ENCODE measurements at places on chromosomes 16 and 17. TPM values are rescaled to one million over a fixed set of nuclear protein-coding genes. Genes with fewer than 3 reads are reported as not detected.

HOXB13 gene
- 0.20 TPM for total RNA-seq

DNA sequence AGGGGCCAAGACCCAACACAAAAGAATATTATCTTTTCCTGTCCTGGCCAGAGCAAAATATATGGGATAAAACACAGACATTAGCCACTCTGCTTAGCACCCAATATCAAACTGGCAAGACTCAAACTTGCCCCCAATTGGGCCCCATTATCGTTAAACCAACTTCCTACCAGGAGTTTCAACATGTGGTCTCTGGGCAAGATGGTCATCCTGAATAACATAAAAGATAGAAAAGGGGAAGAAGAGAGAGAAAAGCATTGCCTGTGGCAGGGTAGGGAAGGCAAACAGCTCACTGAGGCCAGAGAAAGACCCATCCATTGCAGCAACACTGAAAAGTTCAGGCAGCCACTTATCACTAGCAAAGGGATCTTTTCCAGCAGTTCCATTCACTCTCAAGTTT lies 502.1 kb downstream of the KIF2B start:
- no peak overlapping the region for H3K27ac ChIP-seq
- peaks cover 3% of the 10 kb centered on the region for H3K27me3 ChIP-seq
- H3K4me1 ChIP-seq = no peaks in the 10 kb centered on the region

ANKFN1 gene
- 0.96 TPM for total RNA-seq

- DNase-seq = no peak
- H3K27me3 ChIP-seq = no peaks in the 10 kb centered on the region
- no peak overlapping the region for H3K4me3 ChIP-seq
- H3K4me1 ChIP-seq = no peaks in the 10 kb centered on the region
- no peaks in the 10 kb centered on the region for H3K36me3 ChIP-seq
Observed at GRCh38 chr17:527247-527646, 174.6 kb upstream of the RPH3AL start.

DNA sequence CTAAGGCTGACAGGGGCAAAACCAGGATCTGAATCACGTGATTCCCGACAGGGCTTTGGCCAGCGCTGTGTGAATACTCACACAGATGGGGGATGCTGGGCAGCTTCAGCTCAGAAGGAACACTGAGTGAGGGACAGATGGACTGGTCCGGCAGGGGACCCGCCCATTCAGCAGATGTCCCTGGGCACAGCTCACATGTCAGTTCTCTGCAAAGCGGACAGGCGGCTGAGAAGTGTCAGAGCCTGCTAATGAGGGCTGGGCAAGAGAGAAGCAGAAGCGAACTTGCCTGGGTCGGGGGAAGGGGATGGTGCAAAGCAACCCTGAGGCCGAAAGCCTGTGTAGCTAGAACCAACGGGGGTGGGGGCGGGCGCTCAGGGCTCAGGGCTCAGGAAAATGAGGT lies 11.9 kb upstream of the GLIS2 start:
- no peaks in the 10 kb centered on the region for H3K36me3 ChIP-seq
- peak overlapping the region; percentile 75 for H3K4me3 ChIP-seq
- H3K27me3 ChIP-seq = peaks cover 20% of the 10 kb centered on the region
- DNase-seq = peak; percentile 92

PRSS27 gene
- 10.8 TPM for total RNA-seq

CDH11 gene
- total RNA-seq = 2.6 TPM

- H3K27ac ChIP-seq = no peak overlapping the region
- H3K4me3 ChIP-seq = no peak overlapping the region
- H3K36me3 ChIP-seq = peaks cover 5% of the 10 kb centered on the region
- DNase-seq = no peak
Observed at GRCh38 chr17:6660101-6660500, 8.5 kb downstream of the C17orf100 start.

YBX2 gene
- 1.3 TPM for total RNA-seq

PPP1R27 gene
- total RNA-seq = 0.81 TPM

DNA sequence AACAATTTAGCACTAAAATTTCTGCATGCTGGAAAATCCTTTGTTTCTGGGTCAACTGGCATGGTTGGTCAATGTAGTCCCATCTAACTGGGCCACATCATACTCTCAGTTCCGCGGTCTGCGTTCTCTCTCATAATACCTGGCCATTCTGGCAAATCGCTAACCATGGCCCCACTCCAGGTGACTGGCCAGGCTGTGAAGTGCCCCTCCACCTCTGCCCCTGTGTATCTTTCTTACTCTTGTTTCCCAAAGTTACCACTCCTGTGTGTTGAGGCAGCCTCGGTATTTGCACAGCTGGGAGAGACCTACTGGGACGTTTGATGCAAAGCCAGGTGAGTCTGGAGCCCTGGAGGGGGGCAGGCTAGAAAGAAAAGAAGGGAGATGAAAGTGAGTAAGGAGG lies 2.0 kb upstream of the TMEM238L start:
- H3K27ac ChIP-seq = no peak overlapping the region
- no peaks in the 10 kb centered on the region for H3K36me3 ChIP-seq
- H3K4me3 ChIP-seq = no peak overlapping the region
- no peaks in the 10 kb centered on the region for H3K4me1 ChIP-seq
- DNase-seq = no peak

SHISA9 gene
- 96.6 TPM for total RNA-seq

GRCh38 chr17:29458066-29458465 lies 67.9 kb downstream of the TAOK1 start:
- H3K27me3 ChIP-seq = no peaks in the 10 kb centered on the region
- peaks cover 4% of the 10 kb centered on the region for H3K36me3 ChIP-seq
- H3K4me3 ChIP-seq = no peak overlapping the region
- peaks cover 10% of the 10 kb centered on the region for H3K4me1 ChIP-seq
- DNase-seq = no peak

CACNG5 gene
- 45.1 TPM for total RNA-seq

GRCh38 chr17:16269658-16270057 lies 52.6 kb downstream of the PIGL start:
- no peaks in the 10 kb centered on the region for H3K27me3 ChIP-seq
- H3K4me3 ChIP-seq = no peak overlapping the region
- peaks cover 9% of the 10 kb centered on the region for H3K36me3 ChIP-seq
- H3K27ac ChIP-seq = no peak overlapping the region
- H3K4me1 ChIP-seq = no peaks in the 10 kb centered on the region

BIRC5 gene
- total RNA-seq = 14.5 TPM

DNA sequence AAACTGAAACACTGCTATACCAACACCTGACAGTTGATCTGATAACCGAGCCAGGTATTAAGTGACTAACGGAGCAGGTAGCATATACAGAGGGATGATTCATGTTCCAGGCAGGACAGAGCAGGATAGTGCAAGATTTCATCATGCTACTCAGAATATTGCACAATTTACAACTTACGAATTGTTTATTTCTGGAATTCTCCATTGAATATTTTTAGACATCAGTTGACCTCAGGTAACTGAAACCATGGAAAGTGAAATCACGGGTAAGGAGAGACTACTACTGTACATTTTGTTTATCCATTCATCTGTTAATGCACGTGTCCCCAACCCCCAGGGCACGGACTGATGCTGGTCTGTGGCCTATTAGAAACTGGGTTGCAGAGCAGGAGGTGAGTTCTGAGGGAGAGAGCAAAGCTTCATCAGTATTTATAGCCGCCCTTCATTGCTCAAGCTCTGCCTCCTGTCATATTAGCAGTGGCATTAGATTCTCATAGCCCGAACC lies 14.5 kb upstream of the PPM1E start:
- no peaks in the 10 kb centered on the region for H3K27me3 ChIP-seq
- H3K36me3 ChIP-seq = peaks cover 4% of the 10 kb centered on the region
- H3K27ac ChIP-seq = no peak overlapping the region
- no peak overlapping the region for H3K4me3 ChIP-seq
- DNase-seq = no peak

- H3K36me3 ChIP-seq = peaks cover under 1% of the 10 kb centered on the region
- H3K27me3 ChIP-seq = peaks cover 15% of the 10 kb centered on the region
- DNase-seq = no peak
- peaks cover 13% of the 10 kb centered on the region for H3K4me1 ChIP-seq
Observed at GRCh38 chr17:37490638-37491614, 1.2 kb downstream of the DUSP14 start.

DNA sequence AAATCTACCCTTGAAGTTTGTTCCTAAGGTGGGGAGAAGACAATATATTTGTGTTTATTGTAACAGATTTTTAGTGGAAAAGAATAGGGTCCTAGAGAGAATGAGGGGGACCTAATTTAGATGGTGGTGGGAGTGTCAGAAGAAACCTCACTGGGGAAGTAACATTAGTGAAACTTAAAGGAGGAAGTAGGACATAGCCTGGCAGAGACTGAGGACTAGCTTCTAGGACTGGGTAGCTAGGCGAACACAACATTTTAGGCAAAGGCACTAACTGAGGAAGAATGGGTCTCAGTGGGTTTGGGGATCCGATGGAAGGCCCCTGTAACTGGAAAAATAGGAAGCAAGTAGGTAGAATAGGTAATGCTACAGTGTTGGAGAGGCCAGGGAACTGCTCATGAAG lies 4.2 kb upstream of the ARL2BP start:
- no peak overlapping the region for H3K27ac ChIP-seq
- H3K36me3 ChIP-seq = peaks cover 5% of the 10 kb centered on the region
- H3K4me1 ChIP-seq = peaks cover 1% of the 10 kb centered on the region
- no peak overlapping the region for H3K4me3 ChIP-seq
- no peak for DNase-seq

GRCh38 chr16:72721981-72722380 lies 325.9 kb downstream of the ZFHX3 start:
- peaks cover 18% of the 10 kb centered on the region for H3K4me1 ChIP-seq
- no peak overlapping the region for H3K4me3 ChIP-seq
- H3K27me3 ChIP-seq = no peaks in the 10 kb centered on the region
- no peak for DNase-seq
- peak overlapping the region; percentile 81 for H3K27ac ChIP-seq

LRRC75A gene
- total RNA-seq = 7.3 TPM

DNA sequence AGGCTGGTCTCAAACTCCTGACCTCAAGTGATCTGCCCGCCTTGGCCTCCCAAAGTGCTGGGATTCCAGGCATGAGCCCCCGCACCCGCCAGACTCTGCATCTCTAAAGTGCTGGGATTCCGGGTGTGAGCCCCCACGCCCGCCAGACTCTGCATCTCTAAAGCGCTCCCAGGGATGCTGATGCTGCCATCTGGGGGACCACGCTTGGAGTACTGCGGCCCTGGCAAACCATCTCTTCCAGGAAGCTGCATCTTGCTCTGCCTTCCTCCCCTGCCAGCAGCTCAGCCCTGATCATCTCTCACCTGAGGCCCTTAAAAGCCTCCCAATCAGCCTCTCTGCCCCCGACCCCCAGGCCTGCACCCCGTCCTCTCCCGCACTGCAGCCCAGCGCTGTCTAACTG lies 4.1 kb downstream of the CEP295NL start:
- H3K27ac ChIP-seq = peak overlapping the region; percentile 26
- no peak for DNase-seq
- H3K27me3 ChIP-seq = peaks cover 15% of the 10 kb centered on the region

GRCh38 chr17:11330826-11331225 lies 89.8 kb downstream of the SHISA6 start:
- peak; percentile 31 for DNase-seq
- no peak overlapping the region for H3K27ac ChIP-seq
- no peaks in the 10 kb centered on the region for H3K36me3 ChIP-seq

DNA sequence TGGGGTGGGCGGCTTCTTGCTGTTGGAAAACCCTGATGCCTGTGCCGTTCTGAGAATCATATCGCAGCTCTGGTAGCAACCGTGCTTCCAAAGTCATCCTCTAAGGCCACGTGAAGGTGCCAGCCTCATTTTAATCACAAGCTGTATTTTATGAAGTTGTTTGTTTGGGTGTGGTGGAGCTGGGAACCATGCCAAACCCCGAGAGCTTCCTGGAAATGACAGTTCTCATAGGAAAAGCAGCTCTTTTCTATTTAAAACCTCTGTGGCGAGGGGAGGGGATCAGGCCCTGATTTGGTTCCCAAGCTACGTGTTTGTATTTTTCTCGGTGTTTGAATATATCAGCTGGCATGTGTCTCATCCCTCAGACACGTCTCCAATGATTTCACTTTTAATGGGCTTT lies 21.7 kb downstream of the KNOP1 start:
- H3K27me3 ChIP-seq = peaks cover 3% of the 10 kb centered on the region
- no peak overlapping the region for H3K27ac ChIP-seq
- H3K4me1 ChIP-seq = no peaks in the 10 kb centered on the region
- H3K4me3 ChIP-seq = no peak overlapping the region

DNA sequence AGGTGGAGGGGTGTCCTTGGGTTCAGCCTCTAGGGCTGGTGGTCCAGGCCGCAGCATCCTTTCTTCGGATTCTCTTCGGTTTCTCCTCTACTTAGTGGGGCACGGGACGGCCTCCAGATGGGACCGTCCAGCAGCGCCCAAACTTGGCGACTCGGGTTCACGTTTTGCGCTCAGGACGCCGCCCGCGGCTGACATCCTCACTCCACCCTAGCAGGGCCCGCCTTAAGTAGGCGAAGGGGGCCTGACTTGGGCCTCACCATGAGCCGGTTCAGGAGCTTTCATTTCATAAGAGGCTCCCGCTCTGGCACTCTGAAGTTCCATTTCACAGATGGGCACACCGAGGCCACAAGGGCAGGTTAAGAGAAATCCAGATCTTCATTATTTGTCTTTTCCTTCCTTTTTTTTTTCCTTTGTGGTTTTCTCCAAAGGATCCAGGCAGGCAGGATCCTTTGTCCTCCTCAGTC lies 141.2 kb downstream of the SEC14L1 start:
- H3K4me3 ChIP-seq = peak overlapping the region; percentile 81
- no peak for DNase-seq
- H3K27ac ChIP-seq = peak overlapping the region; percentile 48
- H3K36me3 ChIP-seq = peaks cover 5% of the 10 kb centered on the region
- no peaks in the 10 kb centered on the region for H3K4me1 ChIP-seq

TGFB1I1 gene
- 19.2 TPM for total RNA-seq

DNA sequence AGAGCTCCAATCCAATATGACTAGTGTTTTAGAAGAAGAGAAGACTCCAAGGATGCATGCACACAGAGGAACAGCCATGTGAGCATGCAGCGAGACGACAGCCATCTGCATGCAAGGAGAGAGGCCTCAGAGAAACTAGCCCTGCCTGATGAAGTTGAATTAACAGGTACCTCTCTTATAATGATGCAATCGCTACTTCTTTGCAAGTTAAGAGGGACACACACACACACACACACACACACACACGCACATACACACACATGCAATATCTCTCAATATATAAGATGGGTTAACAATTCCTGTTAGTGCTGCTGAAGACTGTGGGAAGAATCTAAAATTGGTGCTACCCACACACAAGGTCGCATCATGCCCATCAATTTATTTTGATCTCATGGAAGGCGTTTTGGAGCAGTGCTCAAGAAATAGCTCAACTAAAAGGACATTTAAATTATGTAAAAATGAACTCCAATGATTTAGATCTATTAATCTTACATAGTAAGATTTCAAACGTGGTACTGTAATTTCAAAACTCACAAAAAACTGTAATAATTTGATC lies 7.0 kb upstream of the GINS3 start:
- no peak overlapping the region for H3K27ac ChIP-seq
- no peak for DNase-seq
- no peak overlapping the region for H3K4me3 ChIP-seq

GRCh38 chr16:19086322-19087199 lies 19.1 kb downstream of the COQ7 start:
- no peaks in the 10 kb centered on the region for H3K4me1 ChIP-seq
- peaks cover 4% of the 10 kb centered on the region for H3K27me3 ChIP-seq
- H3K27ac ChIP-seq = no peak overlapping the region
- peak overlapping the region; percentile 76 for H3K4me3 ChIP-seq
- H3K36me3 ChIP-seq = peaks cover 10% of the 10 kb centered on the region
- peak; percentile 93 for DNase-seq

GRCh38 chr17:2213291-2213960 lies 90.2 kb downstream of the SMG6 start:
- H3K27me3 ChIP-seq = no peaks in the 10 kb centered on the region
- no peak overlapping the region for H3K4me3 ChIP-seq
- H3K4me1 ChIP-seq = peaks cover 30% of the 10 kb centered on the region

CRHR1 gene
- total RNA-seq = 0.71 TPM
